ENCODE measurements at places on chromosomes 5 and 9.

DNA sequence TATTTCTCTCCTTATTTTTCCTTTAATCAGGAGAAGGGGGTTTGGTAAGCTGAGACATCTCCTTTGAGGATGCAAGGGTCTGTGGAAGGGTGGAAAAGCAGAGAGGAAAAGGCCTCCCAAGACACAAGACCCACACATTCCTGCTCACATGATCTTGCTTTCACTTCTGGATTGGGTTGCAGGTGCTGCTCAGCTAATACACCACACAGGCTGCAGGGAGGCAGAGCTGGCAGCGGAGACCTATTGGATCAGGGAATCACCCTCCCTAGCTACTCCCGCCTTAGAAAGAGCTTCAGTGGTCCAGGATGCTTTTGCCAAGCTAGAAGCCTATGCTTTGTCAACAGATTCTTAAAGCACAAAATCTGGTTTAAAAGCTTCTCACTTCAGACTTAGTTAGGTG is 87.6 kb upstream of the IL33 start:
- no peak for DNase-seq

- no peak for DNase-seq
Observed at GRCh38 chr9:92295827-92296258, 2.3 kb upstream of the IARS1 start.

- no peak for DNase-seq
Observed at GRCh38 chr5:144585681-144586080, 415.0 kb downstream of the KCTD16 start.

DNA sequence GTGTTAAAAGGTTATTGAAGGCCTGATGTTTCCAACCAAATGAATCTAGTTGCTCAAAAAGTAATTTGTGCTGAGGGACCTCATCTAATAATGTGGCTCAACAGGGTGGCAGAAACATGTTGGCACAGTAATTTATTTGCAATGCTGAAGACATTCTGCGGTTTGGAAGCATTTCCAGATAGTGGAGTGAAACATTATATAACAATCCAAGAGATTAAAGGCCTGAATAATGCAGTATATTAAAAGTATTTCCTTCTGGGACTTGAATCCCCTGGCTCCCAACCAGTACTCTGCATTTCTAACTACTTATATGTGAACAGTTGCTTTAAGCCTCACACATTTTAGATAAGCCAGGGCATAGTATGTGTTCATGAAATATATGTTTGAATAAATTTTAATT is 25.9 kb upstream of the ALDH1A1 start:
- DNase-seq, result no peak

DNA sequence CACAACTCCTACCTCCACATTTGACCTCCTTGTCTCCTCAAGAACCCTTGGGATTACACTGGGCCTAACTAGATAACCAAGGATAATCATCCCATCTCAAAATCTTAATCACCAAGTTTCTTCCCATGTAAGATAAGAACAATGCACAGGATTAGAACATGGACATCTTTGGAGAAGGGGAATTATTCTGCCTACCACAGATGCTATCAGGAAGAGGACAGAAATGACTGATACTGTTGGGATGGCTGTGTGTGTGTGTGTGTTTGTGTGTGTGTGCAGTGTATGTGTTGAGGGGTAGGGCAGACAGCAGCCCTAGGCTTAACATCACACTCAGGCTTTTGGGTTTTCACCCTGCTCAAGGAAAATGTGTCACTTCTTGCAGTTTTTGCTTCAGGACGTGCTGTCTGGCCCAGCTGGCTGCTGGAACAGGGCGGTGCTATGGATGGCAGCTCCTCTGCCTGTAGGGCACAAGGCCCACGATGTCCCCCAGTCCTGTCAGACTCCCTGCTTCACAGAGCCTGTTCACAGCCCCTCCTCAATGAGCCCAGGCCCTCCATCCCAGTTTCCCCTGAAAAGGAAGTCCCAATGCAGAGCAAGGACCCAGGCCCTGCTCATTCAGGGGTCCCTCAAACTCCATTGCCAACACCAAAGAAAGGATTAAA is 7.7 kb downstream of the CA9 start:
- DNase-seq, result no peak

GRCh38 chr5:33857037-33857436 is 34.8 kb downstream of the ADAMTS12 start:
- DNase-seq, result no peak

- DNase-seq, result no peak
Observed at GRCh38 chr5:102801371-102801770, 46.3 kb downstream of the PAM start.

GRCh38 chr9:4225291-4226028 is 74.4 kb downstream of the GLIS3 start:
- DNase-seq, result no peak

- DNase-seq, result no peak
Observed at GRCh38 chr9:109766351-109766750, 13.6 kb upstream of the PALM2AKAP2 start.

DNA sequence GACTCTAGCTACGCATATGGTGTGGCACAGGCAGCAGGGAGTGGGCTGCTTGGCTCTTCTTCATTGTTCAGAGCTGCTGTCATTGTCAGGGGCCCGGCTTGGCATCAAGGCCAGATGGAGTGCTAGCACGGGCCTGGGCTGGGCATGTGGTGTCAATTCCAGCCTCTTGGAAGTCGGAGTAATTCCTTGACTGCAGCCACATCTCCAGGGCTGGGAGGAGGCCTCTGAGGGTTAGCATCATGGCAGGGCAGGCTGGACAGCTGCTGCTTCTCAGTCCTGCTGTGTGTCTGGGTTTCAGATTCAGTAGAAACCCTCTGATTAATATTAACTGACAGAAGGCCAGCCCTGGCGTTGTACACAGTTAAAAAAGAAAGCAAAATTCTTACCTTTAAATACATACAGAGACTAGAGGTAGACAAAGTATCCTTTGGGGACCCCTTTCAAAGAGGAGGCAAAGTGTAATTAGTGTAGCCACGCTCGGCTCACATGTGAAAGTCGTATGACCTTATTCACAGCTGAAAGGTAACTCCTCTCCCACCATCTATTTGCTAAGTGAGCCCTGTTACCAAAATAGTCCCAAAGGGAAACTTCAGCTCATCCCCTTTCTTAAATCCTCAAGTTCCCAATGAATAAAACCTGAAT is 126.4 kb downstream of the DOCK2 start:
- DNase-seq, result peak; percentile 39

GRCh38 chr5:41770799-41771198 is 99.4 kb downstream of the OXCT1 start:
- no peak for DNase-seq

DNA sequence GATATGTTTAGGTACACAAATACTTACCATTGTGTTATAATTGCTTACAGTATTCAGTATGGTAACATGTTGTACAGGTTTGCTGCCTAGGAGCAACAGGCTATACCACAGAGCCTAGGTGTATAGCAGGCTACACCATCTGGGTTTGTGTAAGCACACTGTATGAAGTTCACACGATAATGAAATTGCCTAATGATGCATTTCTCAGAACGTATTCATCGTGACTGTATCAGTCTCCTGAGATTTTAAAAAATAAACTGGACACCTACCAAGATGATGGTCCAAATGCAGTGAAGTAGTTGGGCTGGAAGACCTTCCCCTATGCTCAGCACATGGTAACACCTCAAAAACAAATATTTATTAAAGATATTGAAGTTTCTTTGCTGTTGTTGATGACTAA is 103.3 kb upstream of the NFIB start:
- DNase-seq, result no peak

- DNase-seq, result no peak
Observed at GRCh38 chr5:36363101-36363500, 61.4 kb upstream of the RANBP3L start.

- DNase-seq, result no peak
Observed at GRCh38 chr5:145903113-145903512, 30.3 kb upstream of the GRXCR2 start.

DNA sequence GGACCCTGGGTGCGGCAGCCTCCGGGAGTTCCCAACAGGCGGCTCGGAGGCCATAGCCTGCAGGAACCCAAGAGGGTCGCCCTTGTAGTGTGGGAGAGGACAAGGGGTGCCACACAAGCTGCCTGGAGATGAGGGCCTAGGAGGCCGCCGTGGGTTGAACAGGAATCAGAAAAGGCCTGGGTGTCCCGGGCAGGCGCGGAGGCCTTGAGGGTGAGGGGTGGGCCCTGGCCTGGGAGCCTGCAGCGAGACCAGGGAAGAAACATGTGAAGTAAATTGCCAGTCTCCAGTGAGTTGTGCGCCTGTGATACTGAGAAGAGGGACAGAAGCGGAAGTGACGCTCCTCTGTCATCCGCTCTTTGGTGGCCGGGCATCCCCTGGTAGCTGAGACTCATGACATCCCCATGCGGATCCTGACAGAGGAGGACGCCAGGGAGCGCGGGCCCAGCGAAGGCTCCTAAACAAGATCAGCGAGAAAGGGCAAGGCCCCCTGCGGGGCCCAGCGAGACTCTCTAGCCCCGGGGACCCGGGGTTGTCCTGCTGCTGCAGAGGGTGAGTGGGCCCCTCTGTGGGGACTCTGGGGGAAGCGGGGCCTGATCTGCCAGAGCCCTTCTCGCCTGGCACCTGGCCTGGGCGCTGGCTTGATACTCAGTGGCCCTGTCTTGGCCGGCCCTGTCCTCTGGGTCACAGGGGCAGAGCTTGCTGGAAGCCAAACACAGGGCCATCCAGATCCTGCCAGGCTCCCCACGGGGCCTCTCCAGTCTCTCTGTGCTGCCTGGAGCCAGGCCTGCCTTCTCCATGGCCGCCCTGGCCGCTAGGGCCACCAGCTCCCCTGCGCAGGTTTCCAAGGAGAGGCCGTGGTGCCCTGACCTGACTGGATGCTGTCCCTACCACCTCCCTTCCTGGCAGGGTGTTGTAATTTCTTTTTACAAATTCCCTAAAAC is 788.4 kb downstream of the TLE4 start:
- DNase-seq, result no peak

DNA sequence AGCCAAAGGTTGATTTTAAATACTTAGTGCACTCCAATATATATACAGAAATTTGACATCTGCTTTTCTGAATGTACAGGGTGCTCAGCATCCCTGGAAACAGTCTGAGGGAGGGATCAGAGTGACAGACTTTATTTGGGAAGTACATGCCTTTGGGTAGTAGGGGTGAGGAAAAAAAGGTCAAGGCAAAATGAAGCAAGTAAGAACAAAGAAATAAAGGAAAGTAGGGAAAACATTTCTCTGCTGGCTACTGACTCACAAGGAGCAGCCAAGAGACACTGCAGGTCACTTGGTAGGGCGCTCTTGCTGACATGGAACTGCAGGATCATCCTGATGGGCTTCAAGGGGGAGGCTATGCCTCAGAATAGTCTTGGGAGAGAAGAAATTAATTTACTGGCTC is 380.9 kb downstream of the RAB3C start:
- no peak for DNase-seq

DNA sequence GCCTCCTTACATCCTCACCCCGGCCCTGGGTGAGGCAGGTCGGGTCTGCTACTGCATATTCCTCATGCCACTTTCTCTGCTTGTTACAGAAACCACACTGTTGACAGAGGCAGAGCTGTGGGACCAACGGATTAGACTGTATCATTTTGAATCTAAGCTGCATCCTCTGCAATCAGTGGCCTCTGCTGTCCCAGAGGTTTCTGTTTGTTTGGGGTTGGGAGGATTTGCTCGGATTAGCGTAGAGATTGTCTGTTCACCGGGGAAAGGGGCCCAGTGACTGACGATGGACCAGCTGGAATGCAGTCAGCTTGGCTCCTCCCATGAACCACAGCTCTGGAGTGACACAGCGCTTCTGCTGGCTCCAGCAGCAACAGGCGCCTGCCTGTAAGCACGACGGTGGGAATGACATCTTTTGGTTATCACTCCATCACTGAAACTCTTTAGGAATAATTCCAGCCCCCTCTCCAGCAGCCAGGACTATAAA is 37.3 kb upstream of the ADRA1B start:
- DNase-seq, result peak; percentile 45

Data from head of caudate nucleus (tissue), 42 donors.